Activated T-cell treated with anti-CD3 and anti-CD28 coated beads, Interleukin-2, amount 50 U/mL, for 48 hours (primary cell): ENCODE measurements at places on chromosomes 1 and 21.
A peak's percentile ranks its signal among the peaks of the same experiment; 100 is the strongest.

- DNase-seq, result no peak
Measured at GRCh38 chr1:86621286-86621685, 74.4 kb downstream of the CLCA4 start.

- no peak for DNase-seq
Measured at GRCh38 chr1:157523774-157524493, 28.4 kb downstream of the FCRL5 start.

- DNase-seq, result peak; percentile 50
Measured at GRCh38 chr1:205344066-205344928, 12.4 kb downstream of the KLHDC8A start.

DNA sequence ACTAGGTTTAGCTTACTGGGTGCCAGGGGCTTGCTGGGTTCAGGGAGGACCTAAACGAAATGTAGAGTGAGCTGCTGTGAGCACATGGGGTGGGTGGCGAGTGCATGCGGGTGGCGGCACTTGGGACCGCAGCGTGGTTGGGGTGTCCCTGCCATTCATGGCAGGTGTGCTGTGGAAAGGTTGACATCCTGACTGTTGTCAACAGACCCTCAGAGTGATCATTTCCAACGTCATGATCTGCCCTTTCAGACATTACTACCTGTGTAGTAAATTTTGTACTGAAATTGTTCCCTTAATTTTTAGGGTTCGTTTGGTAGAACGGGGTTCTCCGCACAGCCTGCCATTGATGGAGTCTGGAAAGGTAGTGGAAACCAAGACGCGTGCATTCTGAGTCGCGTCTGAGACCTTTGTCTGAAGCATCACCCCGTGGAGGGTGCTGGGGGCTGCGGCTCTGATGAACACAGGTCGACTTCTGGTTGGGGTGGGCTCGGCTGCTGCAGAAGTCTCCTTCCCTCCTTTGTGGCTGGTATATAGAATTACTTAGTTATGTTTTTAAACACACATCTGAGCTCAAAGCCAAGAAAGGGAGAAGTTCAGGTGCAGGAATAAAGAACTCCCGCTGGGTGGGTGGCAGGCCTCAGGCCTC lies 43.3 kb downstream of the S100B start:
- no peak for DNase-seq

GRCh38 chr1:194372266-194372665 lies 1185.9 kb upstream of the B3GALT2 start:
- no peak for DNase-seq

GRCh38 chr21:21200103-21200938 lies 202.1 kb downstream of the NCAM2 start:
- DNase-seq, result peak; percentile 32

DNA sequence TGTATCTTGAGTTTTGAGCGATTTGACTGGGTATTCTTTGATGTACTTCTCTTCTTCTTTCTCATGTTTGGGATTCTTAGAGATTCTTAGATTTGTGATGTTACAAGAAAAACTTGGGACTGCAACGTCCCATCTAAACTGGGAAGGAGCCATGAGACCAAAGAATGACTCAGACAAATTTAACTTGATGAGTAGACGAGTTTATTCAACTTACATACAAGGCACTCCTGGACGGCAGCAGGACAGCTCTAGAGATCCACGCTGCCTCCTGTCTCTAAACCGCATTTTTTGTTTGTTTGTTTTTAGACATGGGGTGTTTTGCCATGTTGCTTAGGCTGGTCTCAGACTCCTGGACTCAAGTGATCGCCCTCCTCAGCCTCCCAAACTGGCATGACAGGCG lies 137.1 kb downstream of the PIK3R3 start:
- no peak for DNase-seq

DNA sequence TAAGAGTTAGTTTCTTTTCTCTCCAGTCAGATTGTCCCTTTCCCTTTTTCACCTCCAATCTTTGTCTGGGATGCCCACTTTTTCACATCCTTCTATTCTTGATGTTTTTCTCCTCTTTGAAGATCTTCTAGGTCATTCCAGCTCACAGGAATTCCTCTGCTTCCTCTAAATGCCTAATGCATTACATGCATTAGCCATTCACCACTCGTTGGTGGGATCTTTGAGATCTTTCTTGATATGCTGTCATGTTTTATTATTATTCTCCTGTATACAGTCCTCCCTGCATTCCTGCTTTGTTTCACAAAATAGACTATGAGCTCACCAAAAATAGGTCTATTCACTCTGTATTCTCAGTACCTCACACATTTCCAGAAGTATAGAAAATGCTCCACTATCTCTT lies 129.0 kb downstream of the LYPLAL1 start:
- no peak for DNase-seq

DNA sequence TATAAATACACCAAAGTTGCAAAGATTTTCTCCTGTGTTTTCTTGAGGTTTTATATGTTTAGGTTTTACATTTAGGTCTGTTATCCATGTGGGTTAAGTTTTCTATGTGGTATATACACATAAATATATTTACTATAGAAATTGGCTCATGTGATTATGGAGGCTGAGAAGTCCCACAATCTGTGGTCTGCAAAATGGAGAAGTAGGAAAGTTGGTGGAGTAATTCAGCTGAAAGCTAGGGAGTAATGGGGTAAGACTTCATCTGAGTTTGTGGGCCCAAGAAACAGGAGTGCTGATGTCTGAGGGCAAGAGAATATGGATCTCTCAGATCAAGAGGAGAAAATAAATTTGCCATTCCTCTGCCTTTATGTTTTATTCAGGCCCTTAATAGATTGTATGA lies 146.0 kb downstream of the GPATCH2 start:
- no peak for DNase-seq

- DNase-seq, result no peak
Measured at GRCh38 chr1:145959957-145960467, 2.2 kb upstream of the LIX1L start.

DNA sequence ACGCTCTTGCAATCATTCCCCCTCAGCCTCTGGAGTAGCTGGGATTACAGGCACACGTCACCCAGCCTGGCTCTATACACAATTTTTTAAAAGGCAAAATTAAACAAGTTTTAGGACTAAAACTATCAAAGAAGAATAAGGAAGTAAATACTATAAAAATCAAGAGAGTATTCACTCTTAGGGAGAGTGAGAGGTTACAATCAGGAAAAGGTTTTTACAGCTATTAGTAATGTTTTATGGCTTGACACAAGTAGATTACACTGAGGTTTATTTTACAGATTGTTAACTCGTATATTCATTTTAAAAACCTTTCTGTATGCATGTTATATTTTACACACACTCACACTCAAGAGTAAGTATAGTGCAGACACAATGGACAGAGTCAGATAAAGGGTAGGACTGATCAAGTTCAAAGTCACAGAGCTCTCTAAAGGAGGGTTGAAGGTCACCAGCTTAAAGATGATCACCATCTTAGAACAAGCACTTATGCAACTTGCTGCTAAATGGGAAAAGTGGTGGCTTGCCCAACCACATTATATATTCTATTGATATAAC lies 77.9 kb upstream of the MAN1A2 start:
- no peak for DNase-seq

DNA sequence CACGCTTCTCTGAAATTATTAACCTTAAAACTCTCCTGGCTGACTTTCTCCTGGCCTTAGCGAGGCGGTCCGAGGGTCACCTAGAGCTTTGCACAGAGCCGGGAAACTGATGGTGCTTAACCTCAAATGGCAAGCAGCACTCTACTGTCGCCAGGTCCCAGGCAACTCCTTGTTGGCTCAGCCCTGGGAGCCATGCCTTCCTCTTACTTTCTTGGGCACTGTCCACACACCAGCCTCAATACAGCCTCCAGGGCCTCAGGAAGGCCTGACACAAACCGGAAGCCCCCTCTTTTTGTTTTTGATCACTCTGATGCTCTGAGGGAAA lies 3.8 kb downstream of the TRABD2B start:
- no peak for DNase-seq

DNA sequence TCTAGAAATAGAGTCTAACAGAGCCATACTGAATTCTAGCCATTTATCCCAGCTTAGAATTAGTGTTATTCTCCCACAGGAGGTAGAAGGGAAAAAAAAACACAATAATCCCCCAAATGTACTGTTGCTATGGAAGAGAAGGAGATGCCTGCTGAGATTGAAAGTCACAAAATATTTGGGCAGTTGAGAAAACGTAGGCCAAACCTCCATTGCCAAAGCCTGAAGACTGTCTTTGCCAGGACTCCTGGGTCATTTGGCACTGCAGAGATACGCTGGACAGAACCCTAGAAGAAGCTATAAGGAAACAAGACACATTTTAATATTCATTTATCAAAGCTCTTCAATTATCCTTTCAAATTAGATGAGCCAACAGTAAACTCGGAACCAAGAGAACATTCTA lies 22.3 kb downstream of the BARHL2 start:
- no peak for DNase-seq

- no peak for DNase-seq
Measured at GRCh38 chr1:170309389-170310013, 163.7 kb downstream of the NTMT2 start.

GRCh38 chr1:24058671-24059455 lies 53.1 kb downstream of the MYOM3 start:
- no peak for DNase-seq

GRCh38 chr1:95575291-95575690 lies 341.3 kb downstream of the RWDD3 start:
- DNase-seq, result no peak

DNA sequence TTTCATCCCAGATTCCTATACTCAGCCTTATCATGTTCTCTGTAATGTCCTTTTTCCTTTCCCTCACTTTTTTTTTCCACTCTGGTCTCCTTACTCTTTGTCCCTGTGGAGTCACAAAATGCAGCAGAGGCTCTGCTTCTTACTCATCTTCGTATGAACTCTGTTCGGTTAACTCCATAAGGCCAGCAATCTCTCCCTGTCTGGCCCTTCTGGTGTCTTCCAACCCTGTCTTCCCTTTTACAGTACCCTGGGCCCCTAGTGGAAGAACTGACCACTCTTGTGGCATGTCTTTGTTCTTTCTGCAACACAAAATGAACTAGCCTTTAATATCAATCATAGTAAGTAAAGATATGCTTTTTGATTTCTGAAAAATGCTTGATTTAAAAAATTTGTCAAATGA lies 7.1 kb downstream of the CD101 start:
- DNase-seq, result no peak

- no peak for DNase-seq
Measured at GRCh38 chr1:78855258-78855657, 151.3 kb downstream of the ADGRL4 start.

DNA sequence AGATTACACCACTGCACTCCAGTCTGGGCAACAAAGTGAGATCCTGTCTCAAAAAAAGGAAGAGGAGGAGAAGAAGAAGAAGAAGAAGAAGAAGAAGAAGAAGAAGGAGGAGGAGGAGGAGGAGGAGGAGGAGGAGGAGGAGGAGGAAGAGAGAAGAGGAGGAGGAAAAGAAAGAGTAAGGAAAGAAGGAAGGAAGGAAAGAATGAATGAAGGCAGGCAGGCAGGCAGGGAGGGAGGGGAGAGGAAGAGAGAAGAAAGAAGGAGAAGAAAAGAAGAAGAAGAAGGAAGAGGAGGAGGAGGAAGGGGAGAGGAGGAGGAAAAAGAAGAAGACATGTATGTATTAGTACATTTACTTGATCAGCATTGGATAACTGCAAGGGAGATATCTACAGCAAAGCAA lies 26.7 kb downstream of the MIS18A start:
- no peak for DNase-seq

DNA sequence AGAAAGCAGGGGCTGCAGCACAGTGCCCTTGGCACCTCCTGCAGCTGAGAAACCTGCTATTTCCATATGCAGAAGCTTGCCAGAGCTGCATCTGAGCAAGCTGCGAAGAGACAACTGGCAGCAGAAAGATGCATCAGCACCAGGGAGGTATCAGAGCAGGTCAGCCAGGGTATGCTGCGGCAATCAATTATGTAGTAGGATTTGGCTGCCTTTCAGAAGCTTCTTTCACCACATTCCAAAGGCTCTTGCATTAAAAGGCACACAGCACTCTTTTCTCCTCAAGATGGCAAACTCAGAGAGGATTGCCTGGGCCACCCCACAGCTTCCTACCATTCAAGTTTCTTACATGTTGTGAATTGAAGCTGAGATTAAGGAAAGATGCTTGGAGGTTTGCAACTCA lies 47.6 kb upstream of the RAP1A start:
- DNase-seq, result no peak

GRCh38 chr1:205661429-205662134 lies 18.7 kb downstream of the SLC45A3 start:
- DNase-seq, result no peak

DNA sequence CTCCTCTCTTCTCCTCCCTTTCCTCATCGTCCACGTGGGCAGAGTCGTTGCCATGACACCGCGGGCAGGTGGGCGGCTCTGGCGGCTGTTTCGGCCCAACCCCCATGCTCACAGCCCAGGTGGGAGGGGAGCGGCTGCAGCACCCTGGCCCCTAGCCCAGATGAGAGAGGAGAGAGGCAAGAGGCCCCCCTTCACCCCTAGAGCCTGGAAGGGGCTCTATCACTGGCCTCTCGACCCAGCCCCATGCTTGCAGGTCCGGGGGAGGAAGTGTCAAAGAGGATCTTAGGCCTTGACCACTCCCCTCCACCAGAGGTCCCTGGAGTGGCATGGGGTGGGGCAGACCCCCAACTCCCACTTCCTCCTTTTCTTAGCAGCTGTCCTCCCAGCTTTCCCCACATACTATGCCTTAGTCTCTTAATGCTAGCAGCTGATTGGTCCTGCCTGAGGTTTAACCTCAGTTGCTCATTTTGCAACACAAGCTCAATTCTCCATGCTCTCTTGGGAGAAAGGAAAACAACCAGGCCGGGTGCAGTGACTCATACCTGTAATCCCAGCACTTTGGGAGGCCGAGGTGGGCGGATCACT lies 10.4 kb downstream of the DLGAP3 start:
- DNase-seq, result peak; percentile 32

DNA sequence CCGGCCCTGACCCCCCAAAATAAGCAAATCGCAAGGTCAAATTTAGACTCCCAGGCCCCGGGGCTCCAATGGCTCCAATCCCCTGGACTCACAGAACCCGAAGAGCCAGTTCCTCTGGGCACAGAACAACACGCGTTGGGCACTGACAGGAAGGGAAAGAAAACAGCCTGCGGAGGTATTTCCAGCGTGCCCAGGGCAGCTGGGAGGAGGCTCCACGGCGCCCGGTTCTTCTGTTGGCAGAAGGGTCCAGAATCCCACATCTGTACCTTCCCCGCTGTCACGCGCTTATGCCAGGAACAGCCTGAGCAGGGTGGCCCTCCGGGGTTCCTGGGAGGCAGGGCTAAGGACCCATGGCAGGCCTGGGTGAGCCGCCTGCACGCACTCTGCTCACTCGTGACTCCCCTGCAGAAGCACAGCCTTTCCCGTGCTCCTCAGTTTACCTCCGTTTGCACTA lies 85.5 kb downstream of the RIPK4 start:
- DNase-seq, result no peak

DNA sequence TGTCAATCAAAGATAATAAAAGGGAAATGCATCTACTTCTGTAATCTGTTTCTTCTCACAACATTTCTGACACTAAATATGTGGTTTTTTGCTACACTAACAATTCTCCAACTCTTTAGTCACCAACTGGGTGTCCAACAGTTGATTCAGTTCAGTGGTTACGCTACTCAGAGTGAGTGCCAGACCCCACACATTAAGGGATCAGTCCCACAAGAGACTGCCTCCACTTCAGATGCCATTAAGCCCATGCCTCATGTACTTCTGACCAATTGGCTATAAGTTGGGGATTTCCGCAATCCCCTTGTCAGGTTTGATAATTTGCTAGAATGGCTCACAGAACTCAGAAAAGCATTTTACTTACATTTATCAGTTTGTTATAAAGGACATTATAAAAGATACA lies 28.4 kb downstream of the RNF2 start:
- no peak for DNase-seq
